ENCODE measurements at places on chromosomes 13 and 19. TPM values are rescaled to one million over a fixed set of nuclear protein-coding genes. Genes with fewer than 3 reads are reported as not detected.

DNA sequence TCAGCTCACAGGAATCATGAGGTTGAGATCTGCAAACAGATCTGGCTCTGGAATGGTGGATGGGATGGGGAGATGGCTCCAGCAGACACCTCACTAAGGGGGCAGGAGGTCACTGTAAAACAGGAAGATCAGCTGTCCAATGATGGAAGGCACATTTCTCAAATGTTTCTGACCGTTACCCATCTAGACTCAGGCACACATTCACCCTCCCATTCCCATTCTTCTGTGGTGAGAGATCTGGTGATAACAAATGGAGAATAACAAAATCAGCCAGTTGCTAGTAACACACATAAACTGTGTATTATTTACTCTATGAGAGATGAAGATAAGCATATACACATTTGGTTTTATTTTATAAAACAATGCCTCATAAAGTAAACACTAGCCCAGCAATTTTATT lies 235.9 kb downstream of the TSHZ3 start:
- H3K36me3 ChIP-seq, result no peaks in the 10 kb centered on the region
- no peaks in the 10 kb centered on the region for H3K27me3 ChIP-seq
- no peak overlapping the region for H3K27ac ChIP-seq
- peaks cover 10% of the 10 kb centered on the region for H3K4me1 ChIP-seq
- DNase-seq, result no peak

- H3K36me3 ChIP-seq, result no peaks in the 10 kb centered on the region
- no peak for DNase-seq
- no peak overlapping the region for H3K27ac ChIP-seq
Observed at GRCh38 chr19:31254611-31255010, 94.6 kb downstream of the TSHZ3 start.

- H3K27ac ChIP-seq, result no peak overlapping the region
- no peak overlapping the region for H3K4me3 ChIP-seq
- H3K4me1 ChIP-seq, result peaks cover 32% of the 10 kb centered on the region
- DNase-seq, result no peak
- no peaks in the 10 kb centered on the region for H3K27me3 ChIP-seq
- H3K36me3 ChIP-seq, result no peaks in the 10 kb centered on the region
Observed at GRCh38 chr13:108408672-108409071, 139.2 kb downstream of the TNFSF13B start.

GRCh38 chr19:40241125-40241808 lies 14.8 kb upstream of the CCNP start:
- H3K27ac ChIP-seq, result no peak overlapping the region
- H3K27me3 ChIP-seq, result no peaks in the 10 kb centered on the region
- H3K4me1 ChIP-seq, result no peaks in the 10 kb centered on the region
- H3K4me3 ChIP-seq, result no peak overlapping the region
- H3K36me3 ChIP-seq, result peaks cover 64% of the 10 kb centered on the region

DNA sequence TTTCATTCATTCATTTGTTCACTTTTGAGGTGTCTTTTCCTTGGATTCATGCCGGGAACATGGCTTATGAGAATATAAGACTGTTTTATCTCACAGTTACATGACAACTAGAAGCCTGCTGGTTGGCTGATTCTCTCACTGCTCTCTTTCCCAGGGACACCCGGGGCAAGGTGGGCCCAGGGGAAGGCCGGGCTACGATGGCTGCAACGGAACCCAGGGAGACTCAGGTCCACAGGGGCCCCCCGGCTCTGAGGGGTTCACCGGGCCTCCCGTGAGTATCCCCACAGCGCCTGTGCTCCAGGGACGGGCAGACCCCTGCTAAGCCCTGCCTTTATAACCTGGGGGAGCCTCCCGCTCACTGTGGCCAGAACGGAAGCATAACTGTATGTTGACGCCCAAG lies 121.2 kb downstream of the COL4A2 start:
- DNase-seq, result no peak
- H3K27me3 ChIP-seq, result peaks cover 35% of the 10 kb centered on the region
- H3K27ac ChIP-seq, result no peak overlapping the region
- H3K4me3 ChIP-seq, result no peak overlapping the region

DNA sequence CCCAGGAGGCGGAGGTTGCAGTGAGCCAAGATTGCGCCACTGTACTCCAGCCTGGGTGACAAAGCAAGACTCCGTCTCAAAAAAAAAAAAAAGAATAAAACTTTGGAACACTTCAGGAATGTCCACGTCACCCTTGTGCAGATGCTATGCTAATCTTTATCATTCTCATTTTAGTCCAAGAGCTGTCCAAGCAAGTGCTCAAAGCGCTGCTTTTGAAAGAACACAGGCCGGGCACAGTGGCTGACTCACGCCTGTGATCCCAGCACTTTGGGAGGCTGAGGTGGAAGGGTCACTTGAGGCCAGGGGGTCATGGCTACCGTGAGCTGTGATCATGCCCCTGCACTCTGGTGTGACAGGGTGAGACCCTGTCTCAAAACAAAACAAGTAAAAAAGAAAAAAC lies 11.1 kb upstream of the UQCR11 start:
- H3K36me3 ChIP-seq, result peaks cover 55% of the 10 kb centered on the region
- no peak overlapping the region for H3K4me3 ChIP-seq
- peaks cover 17% of the 10 kb centered on the region for H3K4me1 ChIP-seq

- no peak for DNase-seq
- H3K4me1 ChIP-seq, result no peaks in the 10 kb centered on the region
- H3K4me3 ChIP-seq, result no peak overlapping the region
- no peak overlapping the region for H3K27ac ChIP-seq
Observed at GRCh38 chr13:58018020-58018419, 386.5 kb downstream of the PCDH17 start.

DNA sequence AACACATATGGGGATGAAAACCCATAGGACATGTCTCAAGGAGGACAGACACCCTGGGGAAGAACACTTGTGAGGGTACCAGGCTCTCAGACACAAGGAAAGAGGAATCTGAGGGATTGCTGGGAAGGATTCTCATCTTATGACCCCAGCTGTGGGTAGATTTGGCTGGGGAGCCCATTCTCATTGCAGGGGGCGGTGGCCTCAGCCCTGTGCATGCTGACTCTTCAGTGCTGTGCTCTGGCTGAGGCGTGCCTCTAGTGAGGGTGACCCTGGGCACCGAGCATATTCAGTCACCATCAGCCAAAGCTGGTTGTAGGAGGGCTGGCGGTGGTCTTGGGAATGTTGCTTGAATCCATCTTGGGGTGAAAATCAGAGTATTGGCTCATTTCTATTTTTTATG lies 140.7 kb downstream of the TM9SF2 start:
- H3K4me1 ChIP-seq, result no peaks in the 10 kb centered on the region
- no peak overlapping the region for H3K27ac ChIP-seq
- H3K27me3 ChIP-seq, result no peaks in the 10 kb centered on the region
- H3K36me3 ChIP-seq, result no peaks in the 10 kb centered on the region

- H3K27me3 ChIP-seq, result no peaks in the 10 kb centered on the region
- DNase-seq, result no peak
- H3K36me3 ChIP-seq, result no peaks in the 10 kb centered on the region
- H3K4me1 ChIP-seq, result no peaks in the 10 kb centered on the region
Observed at GRCh38 chr13:49836516-49836915, 44.0 kb upstream of the KPNA3 start.

DNA sequence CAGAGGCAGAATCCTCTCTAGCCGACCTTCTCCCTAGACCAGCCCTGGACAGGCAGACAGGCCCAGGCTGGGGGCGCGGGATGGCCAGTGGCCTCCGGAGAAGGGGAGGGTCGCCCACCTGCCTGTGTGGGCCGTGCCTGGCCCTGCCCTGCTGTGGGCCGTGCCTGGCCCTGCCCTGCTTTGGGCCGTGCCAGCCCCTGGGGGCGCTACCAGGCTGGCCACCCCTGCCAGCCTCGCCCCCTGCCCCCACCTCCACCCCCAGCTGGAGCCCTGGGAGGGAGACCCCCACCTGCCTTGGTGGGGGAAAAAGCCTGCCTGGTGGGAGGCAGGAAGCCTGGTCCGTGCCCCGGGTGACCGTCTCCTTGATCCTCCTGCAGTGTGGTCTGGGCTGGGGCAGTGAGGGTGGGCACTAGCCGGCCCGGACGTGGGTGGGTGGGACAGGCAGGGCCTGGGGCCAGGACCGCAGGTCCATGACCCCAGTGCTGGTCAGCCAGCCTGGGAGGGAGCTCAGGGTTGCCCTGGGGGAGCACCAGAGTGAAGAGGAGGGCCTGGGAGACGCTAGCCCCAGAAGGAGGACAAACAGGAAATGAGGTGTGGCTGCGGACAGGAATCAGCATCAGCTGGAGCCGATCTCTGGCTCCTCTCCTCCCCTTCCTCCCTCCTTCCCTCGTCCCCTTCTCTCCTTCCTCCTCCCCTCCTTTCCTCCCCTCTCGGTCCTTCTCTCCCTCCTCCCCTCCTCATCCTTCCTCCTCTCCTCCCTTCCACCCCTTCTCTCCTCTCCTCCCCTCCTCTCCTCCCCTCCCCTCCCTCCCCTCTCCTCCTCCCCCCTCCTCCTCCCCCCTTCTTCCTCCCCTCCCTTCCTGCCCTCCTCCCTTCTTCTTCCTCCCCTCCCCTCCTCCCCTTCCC lies 5.1 kb upstream of the MKNK2 start:
- DNase-seq, result peak; percentile 67
- no peaks in the 10 kb centered on the region for H3K27me3 ChIP-seq
- peaks cover 86% of the 10 kb centered on the region for H3K4me1 ChIP-seq

- DNase-seq, result no peak
- no peak overlapping the region for H3K4me3 ChIP-seq
- peaks cover 82% of the 10 kb centered on the region for H3K4me1 ChIP-seq
Observed at GRCh38 chr19:1262623-1263123, 6.5 kb upstream of the CIRBP start.

GRCh38 chr19:38505958-38506357 lies 72.5 kb downstream of the RYR1 start:
- no peak overlapping the region for H3K27ac ChIP-seq
- no peak for DNase-seq
- H3K27me3 ChIP-seq, result no peaks in the 10 kb centered on the region
- no peak overlapping the region for H3K4me3 ChIP-seq
- H3K36me3 ChIP-seq, result no peaks in the 10 kb centered on the region

DNA sequence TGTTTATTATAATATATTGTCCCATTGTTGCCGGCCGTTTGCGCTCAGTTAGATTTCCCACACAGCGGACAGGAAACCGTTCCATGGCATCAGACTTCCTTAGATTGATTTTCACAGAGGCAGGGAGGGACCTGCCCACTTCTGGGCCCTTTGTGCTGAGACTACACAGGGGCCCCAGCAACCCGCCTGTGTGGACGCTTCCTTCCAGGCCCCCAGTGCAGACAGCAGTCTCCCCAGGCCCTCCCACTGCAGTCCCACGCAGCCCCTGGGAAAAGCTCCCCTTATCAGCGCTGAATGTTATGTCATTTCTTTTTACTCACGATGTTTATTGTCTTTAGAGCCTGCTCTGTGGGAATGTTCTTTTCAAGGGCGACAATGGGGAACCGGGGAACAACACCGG lies 351.7 kb upstream of the ARGLU1 start:
- H3K4me1 ChIP-seq, result peaks cover 7% of the 10 kb centered on the region
- H3K27ac ChIP-seq, result no peak overlapping the region
- H3K36me3 ChIP-seq, result no peaks in the 10 kb centered on the region
- no peak overlapping the region for H3K4me3 ChIP-seq
- H3K27me3 ChIP-seq, result peaks cover 14% of the 10 kb centered on the region

- no peak overlapping the region for H3K4me3 ChIP-seq
- H3K27me3 ChIP-seq, result peaks cover 8% of the 10 kb centered on the region
- no peaks in the 10 kb centered on the region for H3K36me3 ChIP-seq
- H3K4me1 ChIP-seq, result peaks cover 8% of the 10 kb centered on the region
- DNase-seq, result peak; percentile 65
Observed at GRCh38 chr19:41753159-41753558, 2.2 kb upstream of the CEACAM6 start.

GRCh38 chr19:29245215-29245614 lies 32.3 kb upstream of the UQCRFS1 start:
- DNase-seq, result no peak
- no peak overlapping the region for H3K27ac ChIP-seq
- peaks cover 8% of the 10 kb centered on the region for H3K27me3 ChIP-seq

DNA sequence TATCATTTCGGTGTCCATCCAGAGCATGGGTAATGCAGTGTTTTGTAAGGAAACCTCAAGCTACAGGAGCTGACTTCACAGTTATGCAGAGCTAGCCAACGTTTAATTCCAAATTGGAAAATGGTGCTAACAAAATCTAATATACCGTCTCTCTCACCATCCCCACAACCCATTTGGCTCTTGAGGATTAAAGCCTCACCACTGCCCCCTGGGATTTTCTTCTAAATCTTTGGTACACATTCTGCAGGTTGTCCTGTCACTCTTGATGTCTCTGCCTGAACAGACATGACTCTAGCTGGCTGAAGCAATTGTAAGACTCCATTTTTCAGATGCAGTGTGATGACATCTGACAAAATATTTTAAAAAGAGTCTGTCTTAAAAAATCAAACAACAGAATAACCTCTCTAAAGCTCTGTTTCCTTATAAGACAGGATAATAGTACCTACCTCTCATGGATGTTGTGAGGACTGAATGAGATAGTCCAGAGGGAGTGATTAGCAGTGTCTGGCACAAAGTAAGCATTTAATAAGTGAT lies 451.8 kb downstream of the SUCLA2 start:
- H3K4me1 ChIP-seq, result no peaks in the 10 kb centered on the region
- no peak overlapping the region for H3K27ac ChIP-seq
- no peaks in the 10 kb centered on the region for H3K36me3 ChIP-seq
- H3K4me3 ChIP-seq, result no peak overlapping the region

- peaks cover 5% of the 10 kb centered on the region for H3K36me3 ChIP-seq
- DNase-seq, result no peak
- no peak overlapping the region for H3K4me3 ChIP-seq
- no peaks in the 10 kb centered on the region for H3K27me3 ChIP-seq
- no peak overlapping the region for H3K27ac ChIP-seq
Observed at GRCh38 chr13:32726374-32727037, 140.3 kb downstream of the PDS5B start.

- no peaks in the 10 kb centered on the region for H3K27me3 ChIP-seq
- no peak for DNase-seq
- peaks cover 30% of the 10 kb centered on the region for H3K4me1 ChIP-seq
- H3K27ac ChIP-seq, result no peak overlapping the region
Observed at GRCh38 chr19:7831452-7831851, 1.4 kb downstream of the EVI5L start.

- no peaks in the 10 kb centered on the region for H3K27me3 ChIP-seq
- DNase-seq, result peak; percentile 44
Observed at GRCh38 chr13:99542788-99543406, 41.6 kb downstream of the TM9SF2 start.

JAK3 gene
- 121 TPM for total RNA-seq

SIGLEC5 gene
- not detected for total RNA-seq

SBNO2 gene
- total RNA-seq, result 126 TPM

CLDND2 gene
- total RNA-seq, result 0.60 TPM

ZFP28 gene
- 3.5 TPM for total RNA-seq

CD79A gene
- 3.8 TPM for total RNA-seq

FGF21 gene
- total RNA-seq, result not detected

FPR2 gene
- total RNA-seq, result not detected

All from CD4-positive, alpha-beta T cell (primary cell).